COLO829 (cell line): ENCODE measurements at places on chromosomes 2 and 18.

- DNase-seq, result peak; percentile 48
Observed at GRCh38 chr2:154375579-154375931, 322.9 kb upstream of the KCNJ3 start.

- no peak for DNase-seq
Observed at GRCh38 chr2:174597345-174598047, at the start of gene WIPF1. Gene WIPF1, minus strand, starts transcription at chr2:174597804. Its CDS starts 12,231 bp downstream, at chr2:174585573.

- no peak for DNase-seq
Observed at GRCh38 chr2:39069136-39069515, 51.7 kb downstream of the SOS1 start.

DNA sequence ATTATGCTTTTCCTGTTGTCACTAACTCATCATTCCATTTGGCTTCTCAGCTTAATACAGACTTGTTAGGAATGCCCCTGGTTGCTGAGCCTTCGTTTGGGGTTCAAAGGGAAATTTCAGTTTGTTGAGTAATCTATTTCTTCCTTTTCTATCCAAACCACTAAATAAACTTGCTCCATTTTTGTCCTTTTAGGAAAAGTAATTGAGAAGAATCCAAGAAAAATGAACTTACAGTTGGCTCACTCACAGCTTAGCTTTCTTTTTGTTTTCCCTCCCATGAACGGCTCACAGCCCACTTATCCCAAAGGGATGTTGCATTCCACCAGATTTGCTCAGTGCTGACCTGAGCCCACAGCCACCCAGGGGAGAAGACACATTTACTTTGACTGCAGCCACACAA, 73.9 kb downstream of the SOX11 start:
- no peak for DNase-seq

GRCh38 chr2:238425979-238426567, 654 bp upstream of the ASB1 start:
- DNase-seq, result peak; percentile 34

GRCh38 chr18:23922939-23923338, 91.6 kb upstream of the TTC39C start:
- no peak for DNase-seq

DNA sequence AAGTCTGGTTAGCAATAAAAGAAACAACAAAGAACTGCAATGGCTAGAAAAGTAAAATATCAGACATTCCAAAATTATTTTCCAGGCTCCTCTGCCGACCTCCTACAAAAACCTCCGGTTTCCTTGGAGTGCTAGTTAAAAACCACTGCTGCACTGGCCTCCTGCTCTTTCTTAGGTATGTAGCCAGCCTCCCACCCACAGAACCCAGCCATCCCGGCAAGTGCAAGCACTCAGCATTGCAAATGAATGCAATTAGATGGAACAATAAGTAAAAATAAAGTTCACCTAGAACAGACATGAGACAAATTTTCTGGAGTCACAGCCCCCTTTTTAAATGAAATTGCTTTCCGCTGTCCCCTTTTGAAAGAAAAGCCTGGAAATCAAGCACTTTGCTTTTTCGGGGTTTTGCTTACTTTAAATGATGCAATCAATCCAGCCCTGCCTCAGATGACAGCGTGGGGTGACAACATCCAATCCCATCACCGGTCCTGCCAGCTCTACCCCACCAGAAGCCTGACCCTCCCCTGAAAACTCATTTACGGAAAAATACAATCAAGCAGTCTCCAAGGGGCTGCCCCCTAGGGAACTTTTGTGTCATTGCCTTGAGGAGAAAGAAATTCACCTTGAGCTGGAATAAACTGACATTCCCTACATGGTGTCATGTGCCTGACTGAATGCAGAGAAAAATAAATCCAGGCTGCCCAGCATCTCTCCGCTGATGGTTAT, 199.8 kb downstream of the EPHA4 start:
- no peak for DNase-seq

DNA sequence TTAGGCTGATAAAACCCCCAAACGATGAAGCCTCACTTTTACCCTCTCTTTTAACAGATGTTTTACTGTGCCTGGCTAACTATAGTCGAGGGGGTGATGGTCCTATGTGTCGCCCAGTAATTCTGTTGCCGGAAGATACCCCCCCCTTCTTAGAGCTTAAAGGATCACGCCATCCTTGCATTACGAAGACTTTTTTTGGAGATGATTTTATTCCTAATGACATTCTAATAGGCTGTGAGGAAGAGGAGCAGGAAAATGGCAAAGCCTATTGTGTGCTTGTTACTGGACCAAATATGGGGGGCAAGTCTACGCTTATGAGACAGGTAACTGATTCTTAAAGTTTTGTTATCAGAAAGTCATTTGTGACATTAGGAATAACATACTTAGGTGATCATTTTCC, 20.4 kb downstream of the MSH6 start:
- no peak for DNase-seq

DNA sequence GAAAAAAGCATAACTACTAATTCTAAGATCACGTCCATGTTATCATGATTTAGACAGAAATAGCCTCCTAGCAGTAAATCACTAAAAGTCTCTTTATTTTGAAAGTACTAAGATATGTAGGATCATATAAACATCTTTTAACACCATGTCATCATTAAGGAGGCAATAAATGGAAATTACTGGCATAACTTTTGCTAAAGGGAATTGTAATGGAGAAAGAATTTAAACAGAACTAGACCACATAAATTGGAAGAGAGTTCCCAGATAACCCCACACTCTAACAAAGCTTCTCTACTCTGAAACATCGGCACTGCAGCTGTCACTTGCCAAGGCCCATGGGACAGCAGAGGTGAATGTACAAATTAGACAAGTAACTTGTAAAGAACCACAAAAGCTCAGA, 29.5 kb downstream of the STK39 start:
- no peak for DNase-seq

DNA sequence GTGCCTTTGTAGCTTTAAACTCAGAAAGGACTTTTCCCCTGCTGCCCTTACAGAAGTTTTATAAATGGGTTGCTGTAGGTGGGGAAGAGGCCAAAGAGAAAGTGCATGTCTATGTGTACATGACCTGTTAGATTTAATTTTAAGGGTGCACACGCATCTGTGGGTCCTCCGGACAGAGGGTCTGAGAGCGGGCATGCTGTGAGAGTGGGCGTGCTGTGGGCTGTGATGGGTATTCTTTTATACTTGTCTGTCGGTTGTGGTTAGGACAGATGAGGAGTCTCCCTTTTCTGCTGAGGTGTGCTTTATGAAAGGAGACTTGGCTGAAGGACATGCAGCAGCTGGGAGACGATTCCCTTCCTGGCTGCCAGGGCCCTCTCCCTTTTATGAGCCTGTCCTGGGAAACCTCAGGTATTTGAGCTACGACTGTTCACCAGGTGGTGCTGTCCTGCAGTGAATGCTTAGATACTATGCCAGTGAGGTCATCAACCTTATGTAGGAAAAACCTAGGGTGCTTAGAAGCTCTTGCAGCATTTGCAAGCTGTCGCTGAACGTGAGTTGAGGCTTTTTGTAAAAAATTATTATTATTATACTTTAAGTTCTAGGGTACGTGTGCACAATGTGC, 67.5 kb downstream of the TANC1 start:
- no peak for DNase-seq

DNA sequence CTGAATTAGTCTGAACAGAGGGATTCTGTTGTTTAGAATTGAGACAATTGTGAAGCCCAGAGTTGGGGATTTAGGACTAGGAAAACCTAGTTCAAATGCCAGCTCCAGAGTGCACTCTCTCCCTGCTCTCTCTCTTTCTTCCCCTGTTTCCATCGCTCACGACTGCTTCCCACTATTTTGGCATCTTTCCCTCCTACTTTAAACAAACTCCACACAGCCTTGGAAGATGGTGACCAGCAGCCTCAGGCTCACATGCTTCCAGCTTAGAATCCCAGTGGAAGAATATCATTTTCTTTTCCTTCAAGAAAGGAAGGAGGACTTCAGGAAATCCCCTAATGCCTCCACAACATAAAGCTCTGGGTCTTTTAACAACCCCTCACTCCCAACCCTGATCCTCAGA, 6.1 kb upstream of the DNMT3A start:
- DNase-seq, result no peak

GRCh38 chr2:44843641-44844310, 97.7 kb upstream of the SIX3 start:
- DNase-seq, result no peak

DNA sequence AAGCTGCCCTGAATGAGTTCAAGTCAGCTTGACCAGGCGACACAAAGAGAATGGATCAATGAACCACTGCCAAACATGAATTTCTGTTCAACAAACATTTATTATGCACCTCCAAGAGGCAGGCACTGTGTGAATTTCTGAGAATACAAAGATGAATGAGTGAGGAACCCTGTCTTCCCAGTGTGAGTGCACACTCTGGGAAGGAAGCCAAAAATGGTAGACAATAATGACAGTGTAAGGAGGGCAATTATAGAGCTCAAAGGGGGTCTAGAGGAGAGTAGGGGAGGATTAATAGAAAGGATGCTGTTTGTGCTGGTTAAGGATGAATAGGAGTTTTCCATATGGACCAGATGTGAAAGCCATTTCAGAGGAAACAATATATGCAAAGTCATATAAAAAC, 213.4 kb downstream of the DCC start:
- DNase-seq, result no peak

- DNase-seq, result no peak
Observed at GRCh38 chr18:60350150-60350549, 22.4 kb downstream of the MC4R start.

- DNase-seq, result no peak
Observed at GRCh38 chr2:26710145-26710544, 17.6 kb downstream of the KCNK3 start.

- DNase-seq, result peak; percentile 78
Observed at GRCh38 chr2:24409700-24410556, 49.6 kb upstream of the ITSN2 start.

GRCh38 chr2:152571048-152571766, 146.1 kb downstream of the PRPF40A start:
- no peak for DNase-seq

DNA sequence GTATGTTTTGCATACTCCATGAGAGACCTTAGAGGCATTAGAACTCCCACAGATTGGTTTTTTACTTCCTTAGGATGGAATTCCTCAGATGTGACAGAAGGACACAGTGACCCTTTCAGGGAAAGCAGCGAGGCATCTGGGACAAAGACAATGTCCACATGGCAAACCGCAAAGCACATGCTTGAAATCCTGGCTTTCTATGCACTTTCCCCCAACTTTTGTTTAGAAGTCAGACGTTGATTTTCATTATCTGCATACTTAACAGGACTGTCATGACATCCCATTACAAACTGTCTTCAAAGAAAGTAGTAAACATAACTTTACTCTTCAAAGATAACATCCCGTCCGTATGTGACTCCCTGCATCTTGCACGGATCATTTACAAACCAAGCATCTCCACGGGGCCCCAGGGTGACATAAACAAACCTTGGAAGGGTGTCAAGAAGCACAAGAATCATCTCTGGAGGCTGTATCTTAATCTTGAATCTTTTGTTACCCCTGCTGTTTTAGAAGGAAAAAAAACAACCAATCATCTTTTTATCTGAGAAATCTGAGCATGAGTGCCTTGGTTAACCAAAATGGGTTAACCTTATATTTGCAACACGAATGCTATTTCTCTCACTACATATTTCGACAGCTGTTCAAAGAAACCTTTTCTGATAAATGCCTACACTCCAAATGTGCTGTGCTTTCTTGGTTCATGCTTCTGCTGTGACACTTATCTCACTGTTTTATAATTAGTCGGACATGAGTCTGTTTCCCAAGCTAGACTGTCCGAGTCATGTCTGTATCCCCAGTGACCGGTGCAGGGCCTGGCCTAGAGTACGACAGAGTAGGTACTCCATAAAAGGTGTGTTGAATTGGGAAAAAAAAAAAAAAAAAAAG, 90.8 kb downstream of the CCBE1 start:
- no peak for DNase-seq

- no peak for DNase-seq
Observed at GRCh38 chr2:48341551-48342133, 188.3 kb upstream of the STON1 start.
